Prostate gland (tissue), 2 donors: ENCODE measurements at places on chromosomes 5 and 9. TPM values are rescaled to one million over a fixed set of nuclear protein-coding genes. Genes with fewer than 3 reads are reported as not detected.

The JAKMIP2 gene
- total RNA-seq: 0.85 TPM

DNA sequence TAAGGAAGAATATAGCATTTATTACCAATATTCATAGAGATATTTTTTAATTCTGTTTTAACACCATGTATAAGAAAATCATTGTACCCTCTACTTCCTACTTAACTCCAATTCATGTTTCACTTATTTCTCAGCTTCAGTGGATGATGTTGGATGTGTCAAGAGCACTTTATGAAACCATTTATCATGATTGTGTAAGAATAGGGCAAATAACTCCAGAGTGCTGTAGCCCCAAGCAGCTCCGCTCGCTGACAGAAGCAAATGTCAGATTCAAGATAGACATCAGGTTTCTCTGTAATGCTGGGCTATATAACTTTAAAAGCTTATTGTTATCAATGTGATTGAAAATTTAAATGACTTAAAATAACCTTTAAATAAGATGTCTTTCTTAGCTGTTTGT lies 50.4 kb downstream of the MAST4 start:
- no peak for DNase-seq
- H3K36me3 ChIP-seq: no peaks in the 10 kb centered on the region
- no peaks in the 10 kb centered on the region for H3K4me1 ChIP-seq

The SCGB3A2 gene
- not detected for total RNA-seq

DNA sequence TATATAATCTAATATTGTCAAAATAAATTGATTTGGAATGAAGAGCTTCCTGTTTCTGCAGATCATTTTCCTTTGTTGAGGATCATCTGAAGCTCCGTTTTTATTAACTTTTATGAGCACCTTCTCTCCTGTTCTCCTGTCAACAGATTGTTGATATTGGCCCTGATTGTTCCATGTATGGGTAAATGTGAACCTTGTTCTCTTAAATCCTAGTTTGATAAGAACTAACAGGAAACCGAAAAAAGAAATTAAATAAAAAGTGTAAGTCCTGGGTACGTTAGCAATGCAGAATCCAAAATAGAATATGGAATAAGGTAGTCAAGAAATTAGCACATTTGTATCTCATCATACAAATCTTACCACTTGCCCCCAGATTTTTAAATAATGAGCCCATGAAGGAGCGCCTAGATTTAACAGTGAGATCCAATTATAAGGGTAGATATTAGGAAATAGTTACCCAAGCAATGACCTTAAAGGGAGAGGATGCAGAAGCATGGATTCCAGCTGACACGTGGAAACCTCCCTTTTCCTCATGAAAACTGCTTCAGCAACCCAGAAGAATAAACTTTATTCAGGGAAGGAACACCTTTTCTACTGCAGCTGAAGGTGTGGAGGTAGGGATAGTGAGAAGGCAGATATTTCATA lies 80.8 kb upstream of the PIK3R1 start:
- peak overlapping the region; percentile 52 for H3K27ac ChIP-seq
- no peaks in the 10 kb centered on the region for H3K27me3 ChIP-seq
- no peaks in the 10 kb centered on the region for H3K36me3 ChIP-seq
- H3K4me1 ChIP-seq: no peaks in the 10 kb centered on the region

The EQTN gene
- 3.0 TPM for total RNA-seq

DNA sequence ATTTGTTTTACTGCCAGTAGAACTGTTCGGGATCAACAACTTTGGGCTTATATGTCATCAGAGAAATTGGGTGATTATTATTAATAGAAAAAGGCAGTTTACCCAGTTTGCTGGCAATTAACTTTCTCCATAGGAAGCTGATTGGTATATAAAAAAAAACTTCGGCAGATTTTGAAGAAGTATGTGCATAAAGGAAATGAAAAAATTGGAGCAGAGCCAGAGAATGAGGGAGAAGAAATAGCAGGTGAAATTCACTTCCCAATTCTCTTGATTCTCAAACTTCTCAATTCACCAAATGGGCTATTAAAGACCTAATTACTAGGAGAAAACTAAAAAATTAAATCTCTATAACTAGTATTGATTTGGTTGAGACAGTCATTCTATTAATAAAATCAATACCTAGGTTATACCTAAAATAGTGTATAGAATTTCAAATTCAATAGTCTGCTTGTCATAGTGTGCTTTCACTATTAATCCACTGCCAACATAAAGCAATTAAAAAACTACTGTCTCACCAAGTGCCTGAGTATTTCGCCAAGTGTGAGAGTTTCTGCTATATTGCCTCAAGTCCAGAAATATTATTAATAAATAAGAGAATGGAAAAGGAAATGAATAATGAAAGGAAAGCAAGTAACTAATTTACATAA lies 47.5 kb downstream of the STX17 start:
- H3K27me3 ChIP-seq: no peaks in the 10 kb centered on the region
- H3K36me3 ChIP-seq: no peaks in the 10 kb centered on the region
- H3K27ac ChIP-seq: no peak overlapping the region
- H3K4me1 ChIP-seq: no peaks in the 10 kb centered on the region
- H3K4me3 ChIP-seq: no peak overlapping the region

DNA sequence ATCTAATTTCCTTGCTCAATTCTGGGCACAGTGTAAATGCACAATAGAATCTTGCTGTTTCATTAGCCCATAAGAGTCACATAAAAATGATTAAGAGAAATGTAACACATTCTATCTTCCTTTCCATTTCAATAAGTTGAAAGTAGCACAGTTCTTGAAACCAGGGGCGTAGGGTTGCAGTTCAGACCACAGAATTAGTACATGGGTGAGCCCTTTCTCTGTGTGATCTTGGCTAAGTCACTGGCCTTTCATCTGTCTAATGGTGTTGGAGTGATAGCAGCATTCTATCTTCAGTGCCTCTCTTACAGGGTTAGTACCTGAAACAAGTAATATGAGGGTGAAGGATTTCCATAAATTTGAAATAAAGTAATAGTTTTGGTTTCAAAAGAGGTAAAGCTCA lies 445.3 kb upstream of the ZNF462 start:
- DNase-seq: no peak
- H3K4me3 ChIP-seq: no peak overlapping the region
- no peaks in the 10 kb centered on the region for H3K4me1 ChIP-seq
- H3K27ac ChIP-seq: no peak overlapping the region
- H3K36me3 ChIP-seq: no peaks in the 10 kb centered on the region
- no peaks in the 10 kb centered on the region for H3K27me3 ChIP-seq

The GFI1B gene
- total RNA-seq: 0.85 TPM

DNA sequence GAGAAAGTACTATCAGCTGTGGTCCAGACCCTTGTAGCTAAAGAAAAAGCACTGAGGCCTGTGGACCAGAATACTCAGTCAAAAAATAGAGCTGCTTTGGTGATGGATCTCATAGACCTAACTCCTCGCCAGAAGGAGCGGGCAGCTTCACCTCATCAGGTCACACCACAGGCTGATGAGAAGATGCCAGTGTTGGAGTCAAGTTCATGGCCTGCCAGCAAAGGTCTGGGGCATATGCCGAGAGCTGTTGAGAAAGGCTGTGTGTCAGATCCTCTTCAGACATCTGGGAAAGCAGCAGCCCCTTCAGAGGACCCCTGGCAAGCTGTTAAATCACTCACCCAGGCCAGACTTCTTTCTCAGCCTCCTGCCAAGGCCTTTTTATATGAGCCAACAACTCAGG lies 8.9 kb downstream of the RAB24 start:
- H3K4me3 ChIP-seq: no peak overlapping the region
- H3K27me3 ChIP-seq: no peaks in the 10 kb centered on the region
- H3K27ac ChIP-seq: no peak overlapping the region
- DNase-seq: no peak
- peaks cover 15% of the 10 kb centered on the region for H3K36me3 ChIP-seq
- H3K4me1 ChIP-seq: no peaks in the 10 kb centered on the region

The ARL14EPL gene
- total RNA-seq: not detected
